ENCODE measurements at places on chromosomes 5 and 9.

GRCh38 chr5:145586661-145587307 is 248.4 kb downstream of the PRELID2 start:
- no peak for DNase-seq

DNA sequence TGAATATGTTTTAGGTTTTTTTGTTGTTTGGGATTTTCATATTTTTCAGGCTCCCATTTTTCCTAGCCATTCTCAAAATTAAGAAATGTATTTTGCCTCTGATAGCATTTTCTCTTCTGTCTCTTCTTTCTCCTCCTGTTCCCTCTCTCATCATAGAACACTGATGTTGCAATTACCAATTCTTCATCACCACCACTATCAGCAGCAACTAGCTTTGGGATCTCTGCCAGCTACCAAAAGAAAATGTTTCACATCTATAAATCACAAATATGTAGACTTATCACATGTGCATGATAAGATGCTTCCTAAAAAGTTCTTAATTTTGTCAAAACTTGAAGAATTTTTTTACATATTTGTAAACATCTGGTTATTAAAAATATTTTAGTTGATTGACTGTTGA is 887.1 kb downstream of the MAT2B start:
- DNase-seq, result no peak

GRCh38 chr5:148397968-148398595 is 14.3 kb downstream of the FBXO38 start:
- DNase-seq, result no peak

DNA sequence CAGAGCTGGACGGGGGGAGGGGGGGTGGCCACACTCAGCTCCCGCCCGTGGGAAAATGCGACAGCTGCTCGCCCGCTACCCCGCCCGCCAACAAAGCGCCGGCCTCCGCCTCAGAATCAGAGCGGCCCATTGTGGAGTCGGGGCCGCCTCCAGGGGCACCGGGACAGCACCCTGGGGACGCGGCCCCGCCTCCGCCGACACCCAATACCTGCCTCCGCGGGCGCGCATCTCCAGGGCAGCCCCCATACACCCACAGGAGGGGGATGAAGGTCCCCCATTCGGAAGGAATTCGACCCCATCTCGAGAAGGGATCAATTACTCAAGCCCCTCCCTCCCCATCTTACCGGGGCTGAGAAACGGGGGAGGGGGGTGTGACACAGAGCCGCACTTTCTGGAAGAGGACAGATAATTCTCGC is 1.3 kb downstream of the NOTCH1 start:
- DNase-seq, result peak; percentile 76

- no peak for DNase-seq
These were observed 12.7 kb upstream of the PRELID2 start for GRCh38 chr5:145847499-145848497.

GRCh38 chr5:101473483-101473882 is 570.4 kb upstream of the ST8SIA4 start:
- no peak for DNase-seq

GRCh38 chr9:114410910-114411309 is 23.1 kb upstream of the AKNA start:
- no peak for DNase-seq

GRCh38 chr9:82108941-82109340 is 120.4 kb downstream of the SPATA31D1 start:
- DNase-seq, result no peak

- DNase-seq, result no peak
These were observed 5.2 kb downstream of the EXOC3 start for GRCh38 chr5:448061-448765.

GRCh38 chr5:118247458-118247857 is 740.9 kb downstream of the DTWD2 start:
- peak; percentile 43 for DNase-seq

DNA sequence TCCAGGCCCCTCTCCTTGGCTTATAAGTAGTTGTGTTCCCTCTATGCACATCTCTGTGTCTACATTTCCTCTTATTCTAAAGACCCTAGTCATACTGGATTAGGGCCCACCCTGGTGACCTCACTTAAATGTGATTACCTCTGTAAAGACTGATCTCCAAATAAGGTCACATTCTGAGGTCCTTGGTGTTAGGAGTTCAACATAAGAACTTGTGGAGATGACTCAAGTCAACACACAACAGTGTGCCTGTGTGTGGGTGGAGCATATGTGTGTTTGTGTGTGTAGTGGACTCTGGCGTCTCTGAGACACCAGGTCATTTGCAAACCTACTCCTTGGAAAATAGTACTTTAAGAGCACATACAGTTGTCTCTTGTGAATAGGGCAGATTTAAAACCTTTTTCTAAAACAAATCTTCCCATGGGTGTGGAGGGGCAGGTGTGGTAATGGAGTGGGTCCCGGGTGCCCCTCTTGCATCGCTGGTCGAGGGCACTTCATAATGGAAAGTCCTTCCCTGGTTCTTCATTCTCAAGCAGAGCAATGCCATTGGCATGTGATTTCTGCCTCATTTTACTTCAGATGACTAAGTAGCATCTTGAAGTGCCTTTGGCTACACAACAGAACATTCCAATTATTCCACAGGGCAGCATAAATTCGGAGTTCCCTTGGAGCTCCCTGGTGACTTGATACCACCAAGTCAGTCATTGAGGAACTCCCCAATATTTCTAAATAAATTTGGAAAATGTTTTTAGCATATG is 84.4 kb downstream of the C9orf152 start:
- no peak for DNase-seq

GRCh38 chr9:133991964-133992779 is at the start of gene VAV2:
VAV2 (minus strand) TSS chr9:133992324; CDS start chr9:133992278, 46 bp downstream.
- DNase-seq, result no peak

GRCh38 chr5:151240924-151241635 is 11.9 kb upstream of the GM2A start:
- no peak for DNase-seq

DNA sequence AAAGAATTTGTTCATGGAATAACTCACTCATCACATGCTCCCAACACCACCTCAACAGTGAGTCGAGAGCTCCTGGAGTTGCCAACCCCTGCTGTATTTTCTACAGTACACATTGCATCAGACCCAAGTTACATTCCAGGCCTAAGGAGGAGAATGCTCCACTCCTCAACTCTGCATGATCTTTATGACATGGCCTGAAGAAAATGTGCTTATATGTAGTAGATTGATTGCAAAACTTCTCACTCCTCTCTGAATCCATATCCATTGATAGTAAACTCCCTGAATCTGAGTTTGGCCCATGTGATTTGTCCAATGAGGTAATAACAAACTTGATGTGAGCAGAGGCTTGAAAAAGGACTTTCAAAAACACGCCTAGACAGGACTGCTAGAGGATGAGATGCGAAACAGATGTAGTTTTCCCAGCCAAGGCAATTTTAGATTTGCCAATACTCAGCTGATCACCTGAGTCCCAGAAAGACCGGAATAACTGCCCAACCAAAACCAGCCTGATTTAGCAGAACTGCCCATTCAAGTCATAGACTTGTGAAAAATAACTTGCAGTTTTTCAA is 29.0 kb upstream of the PAPPA start:
- DNase-seq, result no peak

GRCh38 chr9:125749287-125749935 is 2.2 kb downstream of the PBX3 start:
- no peak for DNase-seq

DNA sequence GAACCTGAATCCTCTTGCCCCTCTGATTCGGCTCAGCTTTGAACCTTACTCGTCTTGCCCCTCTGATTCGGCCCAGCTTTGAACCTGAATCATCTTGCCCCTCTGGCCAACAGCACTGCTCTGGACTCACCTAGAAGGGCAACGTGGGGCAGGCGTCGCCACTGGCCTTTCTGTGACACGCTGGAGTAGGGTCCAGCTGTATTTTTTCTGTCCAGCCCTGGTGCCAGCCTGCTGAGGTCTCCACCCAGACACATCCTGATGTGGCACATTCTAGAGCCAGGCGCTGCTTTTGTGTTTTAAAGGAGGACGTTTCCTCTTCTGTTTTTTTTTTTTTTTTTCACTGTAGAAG is 15.2 kb upstream of the CPEB4 start:
- DNase-seq, result no peak

GRCh38 chr9:71647094-71647591 is 121.2 kb downstream of the CEMIP2 start:
- DNase-seq, result peak; percentile 63
